Activated CD8-positive, alpha-beta T cell treated with anti-CD3 and anti-CD28 coated beads, Interleukin-2, amount 10 ng/mL, durations not matched to agents 7 days and 5 days (primary cell): ENCODE measurements at places on chromosomes 7 and 10.

- H3K27me3 ChIP-seq: peaks cover 29% of the 10 kb centered on the region
- no peak overlapping the region for H3K4me3 ChIP-seq
- no peak for DNase-seq
- H3K27ac ChIP-seq: no peak overlapping the region
- H3K4me1 ChIP-seq: no peaks in the 10 kb centered on the region
- H3K36me3 ChIP-seq: no peaks in the 10 kb centered on the region
Observed at GRCh38 chr10:99648717-99649116, 10.6 kb upstream of the ENTPD7 start.

GRCh38 chr10:119383174-119383856, 159.2 kb downstream of the RGS10 start:
- H3K36me3 ChIP-seq: peaks cover 36% of the 10 kb centered on the region
- no peak overlapping the region for H3K4me3 ChIP-seq
- H3K27me3 ChIP-seq: no peaks in the 10 kb centered on the region

DNA sequence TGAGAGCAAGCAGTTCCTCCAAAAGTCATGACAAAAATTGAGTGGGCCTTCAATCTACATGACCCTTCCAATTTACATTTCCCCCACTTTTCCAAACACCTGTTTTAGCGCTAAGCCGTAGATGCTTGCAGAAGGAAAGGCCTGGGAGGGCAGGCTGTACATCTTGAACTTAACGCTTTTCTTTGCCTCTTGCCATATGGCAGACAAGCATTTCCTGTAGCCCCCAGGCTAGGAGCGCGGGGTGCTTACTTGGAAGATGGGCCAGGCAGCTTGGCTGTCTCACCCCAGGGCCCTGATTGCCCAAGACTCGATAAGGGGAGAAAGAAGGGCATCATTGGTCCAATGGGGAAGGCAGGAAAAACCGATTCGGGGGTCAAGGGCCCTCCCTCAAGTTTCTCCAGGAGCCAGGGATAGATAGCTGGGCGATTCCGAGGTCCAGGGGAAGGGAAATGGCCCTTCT, 1.8 kb downstream of the HOXA10 start:
- peaks cover 62% of the 10 kb centered on the region for H3K27me3 ChIP-seq
- peak overlapping the region; percentile 45 for H3K4me3 ChIP-seq
- peaks cover 5% of the 10 kb centered on the region for H3K36me3 ChIP-seq
- no peak for DNase-seq
- H3K27ac ChIP-seq: peak overlapping the region; percentile 69
- H3K4me1 ChIP-seq: peaks cover 15% of the 10 kb centered on the region

- H3K4me1 ChIP-seq: peaks cover 47% of the 10 kb centered on the region
- peak; percentile 38 for DNase-seq
- no peak overlapping the region for H3K4me3 ChIP-seq
- peaks cover 54% of the 10 kb centered on the region for H3K36me3 ChIP-seq
- no peak overlapping the region for H3K27ac ChIP-seq
- no peaks in the 10 kb centered on the region for H3K27me3 ChIP-seq
Observed at GRCh38 chr10:70198696-70199466, 28.6 kb upstream of the SAR1A start.

GRCh38 chr10:131024259-131025131, 287.0 kb downstream of the TCERG1L start:
- DNase-seq: no peak
- no peak overlapping the region for H3K27ac ChIP-seq
- no peaks in the 10 kb centered on the region for H3K36me3 ChIP-seq

GRCh38 chr10:102641402-102641801, 2.9 kb upstream of the TRIM8 start:
- peak overlapping the region; percentile 89 for H3K27ac ChIP-seq
- no peak for DNase-seq
- H3K36me3 ChIP-seq: peaks cover 12% of the 10 kb centered on the region
- H3K4me1 ChIP-seq: peaks cover 16% of the 10 kb centered on the region
- peak overlapping the region; percentile 89 for H3K4me3 ChIP-seq

- H3K27me3 ChIP-seq: no peaks in the 10 kb centered on the region
- DNase-seq: no peak
- H3K4me1 ChIP-seq: no peaks in the 10 kb centered on the region
- H3K4me3 ChIP-seq: no peak overlapping the region
- H3K36me3 ChIP-seq: no peaks in the 10 kb centered on the region
- H3K27ac ChIP-seq: no peak overlapping the region
Observed at GRCh38 chr10:58027426-58027825, 240.3 kb downstream of the IPMK start.

DNA sequence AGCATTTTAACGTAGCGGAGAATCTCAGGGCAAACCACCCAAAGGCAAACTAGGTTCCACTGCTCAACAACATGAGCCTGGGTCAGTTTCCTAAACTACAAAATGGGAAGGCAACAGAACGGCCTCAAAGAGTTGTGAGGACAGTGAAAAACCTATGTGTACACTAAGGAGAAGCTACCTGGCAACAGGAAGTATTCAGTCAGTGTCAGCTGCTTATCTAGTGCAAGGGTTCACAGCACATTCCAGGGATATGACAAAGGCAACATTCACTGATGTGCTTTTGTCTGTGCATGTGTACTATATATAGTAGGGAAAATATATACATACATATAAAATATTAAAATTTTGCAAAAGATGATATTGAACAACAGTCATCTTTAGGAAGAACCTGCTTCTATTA, 17.2 kb downstream of the NUDCD3 start:
- peaks cover 36% of the 10 kb centered on the region for H3K4me1 ChIP-seq
- no peak overlapping the region for H3K4me3 ChIP-seq
- no peaks in the 10 kb centered on the region for H3K27me3 ChIP-seq

GRCh38 chr10:12564173-12564572, 214.8 kb downstream of the CAMK1D start:
- H3K4me1 ChIP-seq: peaks cover 4% of the 10 kb centered on the region
- no peak overlapping the region for H3K4me3 ChIP-seq
- H3K27ac ChIP-seq: no peak overlapping the region
- DNase-seq: no peak
- H3K36me3 ChIP-seq: no peaks in the 10 kb centered on the region
